NCI-H2029 (cell line): ENCODE measurements at places on chromosomes 5 and 9.

- DNase-seq, result peak; percentile 55
Measured at GRCh38 chr9:32579706-32580331, 6.9 kb upstream of the NDUFB6 start.

- DNase-seq, result no peak
Measured at GRCh38 chr9:132857031-132857430, 21.1 kb downstream of the AK8 start.

DNA sequence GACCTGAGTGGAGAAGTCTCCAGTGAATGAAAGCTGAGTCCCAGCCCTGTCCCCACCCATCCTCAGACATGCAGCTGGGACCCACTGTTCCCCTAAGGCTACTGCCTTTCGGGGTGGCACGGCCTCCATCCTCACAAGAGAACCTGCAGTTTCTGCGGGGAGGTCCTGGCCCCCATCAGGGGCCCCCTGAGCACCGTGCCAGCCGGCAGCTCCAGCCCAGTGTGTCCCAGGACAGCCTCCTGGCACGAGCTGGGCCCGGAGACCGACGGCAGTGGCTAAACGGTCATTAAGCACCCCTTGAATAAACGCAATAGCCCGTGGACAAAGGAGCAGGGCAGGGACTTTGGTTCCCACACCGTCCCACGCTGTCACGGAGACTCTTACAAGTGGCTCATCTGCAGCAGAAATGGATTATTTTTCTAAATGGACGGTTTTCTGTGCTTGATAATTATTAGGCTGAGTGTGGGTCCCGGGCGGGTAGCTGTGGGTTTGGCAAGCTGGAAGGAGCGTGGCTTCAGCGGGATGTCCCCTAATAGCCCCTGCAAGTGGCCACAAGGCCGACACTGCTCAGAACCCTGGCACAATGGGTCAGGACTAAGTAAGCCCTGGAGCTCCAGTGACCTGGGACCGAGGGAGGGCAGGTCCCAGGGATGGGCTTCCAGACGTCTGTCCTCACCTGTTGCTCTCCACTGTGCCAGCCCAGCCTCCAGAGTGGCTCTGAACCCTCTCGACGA lies 17.4 kb downstream of the FAM78A start:
- no peak for DNase-seq

DNA sequence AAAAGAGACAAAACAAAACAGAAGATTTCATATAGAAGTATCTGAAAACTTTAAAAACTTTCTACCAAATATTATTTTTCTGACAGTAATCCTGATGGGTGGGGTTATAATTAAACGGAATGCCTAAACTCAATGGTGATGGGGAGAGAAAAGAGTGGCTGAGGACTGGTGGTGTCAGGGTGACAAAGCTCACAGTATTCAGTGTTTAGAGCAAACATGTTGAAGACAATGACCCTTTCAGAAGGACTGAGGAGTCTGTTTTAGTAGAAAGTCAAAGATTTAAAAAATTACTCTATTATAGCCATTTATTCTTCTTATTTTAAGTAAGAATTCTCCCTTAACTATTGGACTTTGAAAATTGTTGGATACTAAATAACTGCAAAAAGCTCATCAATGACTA lies 1144.0 kb downstream of the TAF11L14 start:
- no peak for DNase-seq
